ENCODE measurements at places on chromosomes 6 and 20.

- DNase-seq: no peak
Measured at GRCh38 chr6:37531026-37531425, 31.3 kb upstream of the CCDC167 start.

- DNase-seq: no peak
Measured at GRCh38 chr6:99591673-99592364, 14.8 kb upstream of the PRDM13 start.

- DNase-seq: peak; percentile 63
Measured at GRCh38 chr6:149235130-149235561, 82.4 kb upstream of the TAB2 start.

- no peak for DNase-seq
Measured at GRCh38 chr6:128311944-128312570, 208.3 kb downstream of the PTPRK start.

GRCh38 chr6:169035385-169036240 is 218.0 kb downstream of the THBS2 start:
- DNase-seq: no peak

DNA sequence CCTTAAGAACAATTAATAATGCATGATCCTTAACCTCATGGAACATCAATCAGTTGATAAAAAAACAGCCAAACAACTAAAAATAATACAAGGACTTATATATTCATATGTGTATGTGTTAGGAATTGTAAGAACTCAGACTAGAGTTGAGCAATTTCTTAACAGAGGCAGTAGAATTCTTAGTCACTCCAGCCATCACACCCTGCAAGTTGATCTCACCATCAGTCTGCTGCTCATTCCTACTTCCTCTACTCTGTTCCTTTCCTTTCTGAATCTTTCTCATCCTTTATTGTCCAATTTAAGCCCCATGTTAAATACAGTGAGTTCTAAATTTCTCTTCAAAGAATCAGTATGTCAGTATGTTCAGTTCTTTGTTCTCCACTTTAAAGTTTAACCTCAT is 2.6 kb downstream of the ZNF165 start:
- DNase-seq: no peak

DNA sequence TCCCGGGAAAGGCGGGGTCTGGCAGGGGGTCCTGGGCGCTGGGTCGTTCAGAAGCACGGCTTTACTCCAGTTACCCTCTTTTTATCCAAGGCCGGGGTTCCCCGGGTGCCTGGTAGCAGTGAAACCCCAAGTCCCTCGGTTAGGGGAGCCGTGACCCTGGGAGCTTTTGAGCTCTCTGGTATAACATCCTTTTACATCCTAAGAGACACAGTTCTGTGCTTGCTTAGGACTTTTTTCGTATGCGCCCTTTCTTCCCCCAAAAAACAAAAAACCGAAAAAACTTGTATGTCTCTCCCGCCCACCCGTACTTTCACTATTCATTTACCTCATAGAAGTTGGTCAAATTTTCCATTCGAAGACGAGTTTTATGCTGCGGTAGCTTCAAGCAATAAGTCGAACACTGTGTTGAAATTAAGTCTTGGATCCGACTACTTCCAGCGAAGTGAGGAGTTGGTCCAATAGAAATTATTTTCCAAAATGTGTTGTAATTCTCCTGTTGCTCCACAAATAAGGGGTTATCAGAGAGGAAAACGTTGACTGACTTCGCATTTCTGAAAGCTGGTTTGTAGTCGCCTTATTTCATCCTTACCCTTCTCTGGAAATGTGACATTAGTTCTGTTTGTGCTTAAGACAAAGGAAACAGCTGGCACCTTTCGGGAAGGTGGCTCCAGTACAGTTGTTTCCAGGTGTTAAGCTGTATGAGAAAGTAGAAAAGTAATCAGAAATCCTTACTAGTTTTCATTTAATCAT is 816 bp upstream of the MAN1A1 start:
- DNase-seq: peak; percentile 56

Measured in NCI-H1105 treated with DMSO at 0.1 percent for 48 hours (cell line).